NCI-H446 (cell line): ENCODE measurements at places on chromosomes 6 and 20.
A peak's percentile ranks its signal among the peaks of the same experiment; 100 is the strongest.

- no peak for DNase-seq
Observed at GRCh38 chr6:153192943-153193885, 62.1 kb upstream of the RGS17 start.

GRCh38 chr6:167285077-167285770 lies 5.9 kb upstream of the UNC93A start:
- no peak for DNase-seq

DNA sequence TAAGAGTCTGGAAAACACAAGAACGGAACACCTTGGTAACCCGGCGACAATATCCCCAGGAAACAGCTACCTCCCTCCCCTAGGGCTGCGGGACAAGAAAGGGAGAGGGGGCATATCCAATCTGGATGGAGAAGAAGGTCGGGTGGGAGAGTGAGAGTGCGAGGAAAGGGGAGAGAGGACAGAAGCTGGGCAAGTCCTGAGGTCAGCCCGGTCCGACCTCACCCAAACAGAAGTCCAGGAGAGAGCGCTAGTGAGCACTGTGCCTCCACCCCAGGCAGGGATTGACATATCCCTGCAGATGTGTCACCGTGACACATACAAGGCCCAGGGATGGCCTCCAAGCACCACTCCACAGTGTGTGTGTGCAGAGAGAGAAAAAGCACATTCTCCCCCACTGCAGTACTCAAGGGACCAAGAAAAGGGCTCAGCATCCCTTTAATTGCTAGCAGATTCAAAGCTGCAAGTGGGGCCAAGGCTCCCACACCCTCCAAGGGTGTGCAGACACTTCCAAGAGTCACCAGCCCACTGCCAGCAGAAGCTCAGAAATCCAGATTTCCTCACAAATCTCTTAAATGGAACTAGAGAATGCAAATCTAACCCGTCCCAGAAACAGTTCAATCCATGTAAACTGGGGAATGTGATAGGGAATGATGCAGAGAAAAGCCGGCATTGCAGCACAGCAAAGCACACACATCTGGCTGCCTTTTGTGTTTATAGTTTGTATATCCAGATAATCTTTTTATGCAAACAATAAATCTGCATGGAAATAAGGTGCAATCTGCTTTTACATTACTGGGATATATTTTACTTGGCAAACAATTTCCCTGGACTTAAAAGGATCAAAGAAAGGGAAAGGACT lies 3.1 kb downstream of the PXDC1 start:
- peak; percentile 8 for DNase-seq

- DNase-seq: no peak
Observed at GRCh38 chr6:4225161-4225872, 89.9 kb upstream of the ECI2 start.

GRCh38 chr20:50799176-50799889 lies 4.5 kb downstream of the BCAS4 start:
- no peak for DNase-seq

- peak; percentile 30 for DNase-seq
Observed at GRCh38 chr20:25038591-25039015, 19.3 kb downstream of the ACSS1 start.

DNA sequence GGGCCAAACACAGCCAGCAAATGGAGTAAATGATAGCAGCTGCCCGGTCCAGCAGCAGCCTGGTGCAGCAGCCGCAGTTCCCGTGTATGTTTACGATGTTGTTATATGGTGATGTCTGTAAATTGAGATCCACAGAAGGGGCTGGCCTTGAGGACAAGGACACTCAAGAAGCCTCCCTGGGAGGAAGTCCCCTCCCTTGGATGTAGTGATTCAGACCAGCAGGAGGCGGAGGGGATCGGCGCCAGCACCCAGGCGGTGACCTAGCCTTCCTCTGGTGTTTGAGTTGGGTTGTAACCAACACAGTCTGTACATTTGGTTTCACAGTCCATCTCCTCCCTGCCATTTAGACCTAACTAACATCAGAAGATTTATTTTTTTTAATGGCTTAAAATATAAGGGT lies 187.8 kb downstream of the SYNDIG1 start:
- DNase-seq: no peak
